Activated CD4-positive, CD25-positive, alpha-beta regulatory T cell (primary cell): ENCODE measurements at places on chromosomes 2 and 18.

GRCh38 chr2:32290000-32290339, 12.3 kb downstream of the YIPF4 start:
- no peak for DNase-seq

GRCh38 chr2:37748541-37748940, 77.1 kb upstream of the CDC42EP3 start:
- no peak for DNase-seq

- no peak for DNase-seq
These were observed 88.0 kb downstream of the SOCS6 start for GRCh38 chr18:70376914-70377258.

- no peak for DNase-seq
These were observed 28.2 kb upstream of the ZC3H15 start for GRCh38 chr2:186457908-186458307.

DNA sequence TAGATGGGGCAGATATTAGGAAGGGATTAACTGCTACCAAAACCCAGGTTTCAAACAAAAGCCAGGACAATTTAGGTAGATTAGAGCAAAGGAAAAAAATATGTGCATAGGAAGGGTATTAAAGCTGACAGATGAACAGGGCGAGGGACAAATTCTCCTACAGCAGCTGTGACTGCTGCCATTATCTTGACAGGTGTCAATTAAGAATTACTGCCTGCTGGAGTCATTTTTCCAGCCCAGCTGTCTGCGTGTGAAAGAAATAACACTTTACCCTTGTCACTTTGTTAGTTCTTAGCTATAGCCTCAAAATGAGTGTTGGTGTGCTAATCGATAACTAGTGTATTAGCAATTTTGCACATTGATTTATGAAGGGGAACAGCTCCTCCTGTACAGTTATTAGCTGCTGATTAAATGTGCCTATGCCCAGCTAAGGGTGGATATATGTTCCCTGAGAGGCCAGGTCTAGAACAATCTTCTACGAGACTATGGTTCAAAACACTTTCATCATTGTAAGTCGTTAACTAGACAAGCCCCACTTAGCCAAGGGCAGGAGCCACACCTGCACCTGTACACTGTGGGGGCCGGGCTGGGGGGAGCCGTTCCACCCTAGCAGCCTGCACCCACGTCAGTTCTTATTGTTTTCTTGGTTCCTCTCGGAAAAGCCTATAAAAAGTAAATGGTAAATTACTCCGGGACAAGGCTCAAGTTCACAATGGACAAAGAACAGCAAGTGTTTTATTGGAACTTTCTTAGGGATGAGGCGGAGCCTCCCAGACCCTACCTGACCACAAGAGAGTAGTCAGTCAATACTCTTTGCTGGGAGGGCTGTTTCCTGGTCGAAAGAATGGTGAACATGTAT, 7.7 kb downstream of the TSHZ1 start:
- no peak for DNase-seq

DNA sequence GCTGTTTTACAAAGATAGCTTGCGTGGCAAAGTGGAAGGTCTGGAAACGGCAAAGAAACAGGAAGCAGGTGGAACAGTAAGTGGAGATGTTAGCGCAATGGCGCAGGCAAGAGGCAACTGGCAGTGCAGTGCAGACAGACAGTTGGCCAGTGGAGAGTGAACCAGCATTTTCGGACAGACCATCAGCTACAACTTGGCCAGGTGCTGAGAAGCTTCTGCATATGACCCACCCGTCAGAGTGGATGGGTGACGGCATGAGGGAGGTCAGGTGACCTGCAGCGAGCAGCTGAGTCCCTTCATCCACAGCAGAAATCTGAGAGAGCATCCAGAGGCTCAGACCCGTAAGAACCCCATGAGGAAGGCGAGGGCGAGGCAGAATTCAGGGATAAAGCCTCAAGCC, 33.8 kb downstream of the NPC1 start:
- DNase-seq: no peak

- no peak for DNase-seq
These were observed 2.6 kb downstream of the ATP5F1A start for GRCh38 chr18:46095532-46095931.

DNA sequence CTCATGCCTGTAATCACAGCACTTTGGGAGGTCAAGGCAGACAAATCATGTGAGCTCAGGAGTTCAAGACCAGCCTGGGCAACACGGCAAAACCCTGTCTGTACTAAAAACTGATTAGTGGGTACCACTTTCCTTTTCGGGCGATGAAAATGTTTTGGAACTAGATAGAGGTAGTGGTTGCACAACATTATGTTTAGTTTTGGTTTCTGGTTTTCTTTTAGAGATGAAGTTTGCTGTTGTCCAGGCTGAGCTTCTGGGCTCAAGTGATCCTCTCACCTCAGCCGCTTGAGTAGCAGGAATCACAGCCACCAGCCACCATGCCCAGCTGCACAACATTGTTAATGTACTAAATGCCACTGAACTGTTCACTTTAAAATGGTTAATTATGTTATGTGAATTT, 27.6 kb downstream of the AAK1 start:
- DNase-seq: no peak

DNA sequence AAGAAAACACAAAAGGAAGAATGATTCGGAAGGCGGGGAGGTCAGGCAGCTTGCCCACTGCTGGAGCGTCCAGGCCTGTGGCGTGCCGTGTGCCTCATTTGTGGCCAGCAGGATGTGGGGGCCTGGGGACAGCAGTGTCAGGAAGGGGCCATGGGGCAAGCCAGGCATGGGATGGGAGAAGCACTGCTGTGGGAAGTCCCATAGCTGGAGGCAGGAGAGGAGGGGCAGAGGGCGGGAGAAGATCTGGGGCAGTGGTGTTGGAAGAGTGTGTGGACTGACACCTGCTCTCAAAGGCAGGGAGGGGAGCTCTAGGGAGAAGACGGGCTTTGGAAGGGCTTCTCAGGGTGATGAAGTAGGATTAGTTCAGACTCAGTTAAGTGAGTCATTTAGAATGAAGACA, 133.7 kb downstream of the ACOXL start:
- no peak for DNase-seq

DNA sequence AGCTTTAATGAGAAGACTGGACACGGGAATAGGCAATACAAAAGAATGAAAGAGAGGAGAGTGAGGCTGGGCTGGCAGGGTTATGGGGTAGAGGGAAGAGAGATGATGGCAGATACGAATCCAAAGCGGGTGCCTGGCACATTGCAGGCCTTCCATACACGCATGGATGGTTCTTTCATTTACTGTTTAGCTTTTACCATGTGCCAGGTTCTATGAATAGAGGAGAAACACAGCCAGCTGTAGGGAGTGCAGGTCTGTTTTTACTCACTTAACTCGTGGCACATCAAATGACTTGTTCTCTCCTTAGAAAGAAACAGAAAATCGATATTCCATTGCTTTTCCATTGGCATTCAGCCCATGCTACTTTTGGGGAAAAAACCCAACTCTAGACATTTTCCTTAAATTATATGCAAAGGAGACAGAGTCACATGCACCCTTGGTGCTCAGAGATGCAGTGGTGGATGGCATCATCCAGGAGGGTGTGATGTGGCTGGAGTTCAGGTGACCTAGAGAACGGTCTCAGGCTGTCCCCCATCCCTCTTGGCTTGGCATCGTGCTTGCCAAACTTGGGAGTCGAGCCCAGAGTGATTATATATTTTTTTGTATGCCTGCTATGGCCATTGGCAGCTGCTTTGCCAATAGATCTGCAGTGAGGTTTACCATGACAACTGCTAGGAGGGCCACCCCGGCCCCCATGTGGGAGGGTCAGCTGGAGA, 6.2 kb downstream of the LTBP1 start:
- no peak for DNase-seq

- DNase-seq: no peak
These were observed 4.2 kb upstream of the ROCK1 start for GRCh38 chr18:21115519-21116411.

GRCh38 chr2:200695601-200696000, 109.8 kb downstream of the AOX1 start:
- DNase-seq: no peak

DNA sequence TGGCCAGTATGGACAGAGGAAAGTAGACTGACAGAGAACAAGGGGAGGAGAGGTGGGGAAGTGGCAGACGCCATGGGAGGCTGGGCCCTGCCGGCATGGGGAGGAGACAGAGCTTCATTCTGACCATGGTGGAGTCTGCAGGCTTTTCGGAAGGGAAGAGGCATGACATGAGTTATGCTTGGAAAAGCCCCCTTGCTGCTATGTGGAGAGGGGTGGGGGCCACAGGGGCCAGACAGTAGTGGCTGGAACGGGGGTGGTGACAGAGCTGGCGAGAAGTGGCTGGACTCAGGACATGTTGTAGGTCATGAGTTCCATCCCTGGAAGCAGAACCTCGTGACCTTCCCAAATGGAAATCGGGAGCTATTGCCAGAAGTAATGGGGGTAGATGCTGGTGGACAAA, 66.7 kb upstream of the DAPL1 start:
- DNase-seq: no peak

DNA sequence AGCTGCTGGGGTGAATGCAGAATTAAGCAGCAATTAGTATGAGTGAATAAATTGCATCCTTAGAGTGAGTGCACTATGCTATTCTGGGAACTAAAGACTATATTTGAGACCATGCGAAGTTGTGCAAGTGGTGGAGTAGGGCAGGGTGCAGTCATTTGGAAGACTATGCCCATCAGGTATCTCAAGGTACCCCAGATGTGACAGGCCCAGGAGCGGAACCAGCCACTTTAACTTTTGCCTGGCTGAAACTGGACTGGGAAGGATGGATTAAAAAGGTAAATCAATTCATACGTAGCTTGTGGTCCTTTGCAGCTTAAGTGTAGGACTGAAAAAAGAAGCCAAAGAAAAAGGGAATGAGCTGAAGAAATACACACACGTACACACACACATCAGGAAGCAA, 1.7 kb downstream of the KYNU start:
- DNase-seq: no peak
